ENCODE measurements at places on chromosomes 2 and 18.

- DNase-seq: no peak
These were observed 37.1 kb downstream of the COLEC12 start for GRCh38 chr18:463403-463802.

- no peak for DNase-seq
These were observed 118.9 kb upstream of the OTOS start for GRCh38 chr2:240259201-240259923.

DNA sequence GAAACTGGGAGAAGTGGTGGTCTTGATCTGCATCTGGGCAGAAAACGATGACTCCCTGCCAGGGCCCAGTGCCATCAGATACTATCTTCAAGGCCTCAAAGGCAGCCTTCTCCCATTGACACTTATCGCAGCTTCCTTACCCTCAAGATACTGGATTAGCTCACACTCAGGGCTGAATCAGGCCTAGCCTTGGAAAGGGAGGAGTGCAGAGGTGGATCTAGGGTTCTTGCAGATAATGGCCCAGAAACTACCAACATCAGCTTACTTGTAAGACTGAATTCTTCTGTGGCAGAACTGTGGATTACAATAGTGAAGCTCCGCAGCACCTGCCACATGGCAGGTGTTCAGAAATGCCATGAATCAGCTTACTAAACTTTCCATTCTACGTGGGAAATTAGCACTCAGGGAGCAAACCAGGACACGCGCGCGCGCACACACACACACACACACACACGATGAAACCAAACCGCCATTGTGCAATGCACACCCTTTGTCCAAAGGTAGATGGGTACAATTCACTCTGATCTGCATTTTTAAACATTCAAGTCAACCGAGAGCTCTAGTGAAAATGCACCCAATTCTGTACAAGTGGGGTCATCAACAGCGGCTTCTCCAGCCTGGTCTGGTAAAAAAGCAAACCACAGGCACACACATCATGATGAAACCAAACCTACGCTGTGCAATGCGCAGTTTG is 26.3 kb upstream of the TMEM182 start:
- no peak for DNase-seq

DNA sequence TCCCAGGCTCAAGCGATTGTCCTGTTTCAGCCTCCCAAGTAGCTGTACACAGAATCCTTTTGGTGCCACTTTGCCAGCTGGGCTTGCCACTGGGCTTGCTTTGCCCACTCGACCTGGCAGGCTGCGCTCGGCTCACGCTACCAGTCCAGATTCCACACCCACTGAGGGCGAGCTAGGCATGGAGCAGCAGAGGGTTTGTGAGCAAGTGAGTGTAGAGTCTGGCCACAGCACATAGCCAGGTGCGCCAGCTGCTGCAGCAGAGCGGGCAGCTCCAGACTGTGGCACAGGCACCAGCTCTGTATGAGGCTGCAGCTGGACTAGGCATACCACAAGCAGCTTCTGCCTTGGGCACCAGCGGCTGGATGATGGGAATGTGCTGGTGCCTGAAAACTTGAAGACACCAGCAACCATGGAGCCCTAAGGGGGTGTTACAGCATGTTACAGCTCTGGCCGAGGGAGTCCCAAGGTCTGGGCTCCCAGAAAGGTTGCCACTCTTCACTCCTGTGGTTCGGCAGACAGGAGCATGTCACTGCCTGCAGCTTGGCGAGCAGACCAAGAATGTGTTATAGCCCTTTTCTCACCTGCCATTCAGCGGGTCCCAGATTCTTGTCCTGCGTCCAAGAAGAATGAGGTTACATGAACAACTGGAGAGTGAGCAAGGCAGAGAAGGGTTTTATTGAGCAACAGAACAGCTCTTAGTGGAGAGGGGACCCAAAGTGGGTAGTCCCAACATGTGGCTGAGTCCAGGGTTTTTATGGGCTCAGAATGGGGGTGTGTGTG is 12.9 kb downstream of the SMARCAL1 start:
- DNase-seq: no peak

GRCh38 chr18:30929718-30930117 is 112.8 kb downstream of the DSC3 start:
- DNase-seq: no peak

DNA sequence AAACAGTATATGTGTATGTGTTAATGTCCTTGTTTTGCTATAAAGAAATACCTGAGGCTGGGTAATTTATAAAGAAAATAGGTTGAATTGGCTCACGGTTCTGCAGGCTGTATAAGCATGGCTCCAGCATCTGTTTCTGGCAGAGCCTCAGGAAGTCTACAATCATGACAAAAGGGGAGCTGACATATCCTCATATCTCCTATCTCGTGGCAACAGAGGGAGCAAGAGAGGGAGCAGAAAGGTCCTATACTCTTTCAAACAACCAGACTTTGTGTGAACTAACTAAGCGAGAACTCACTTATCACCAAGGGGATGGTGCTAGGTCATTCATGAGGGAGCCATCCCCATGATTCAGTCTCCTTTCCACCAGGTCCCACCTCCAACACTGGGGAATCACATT is 13.0 kb downstream of the CALCRL start:
- no peak for DNase-seq
